IPS DF 6.9 (cell line): ENCODE measurements at places on chromosomes 6 and 20.

- no peak for DNase-seq
These were observed 69.7 kb upstream of the TOX2 start for GRCh38 chr20:43844778-43845614.

- no peak for DNase-seq
These were observed 135.1 kb upstream of the RAB32 start for GRCh38 chr6:146408583-146408982.

DNA sequence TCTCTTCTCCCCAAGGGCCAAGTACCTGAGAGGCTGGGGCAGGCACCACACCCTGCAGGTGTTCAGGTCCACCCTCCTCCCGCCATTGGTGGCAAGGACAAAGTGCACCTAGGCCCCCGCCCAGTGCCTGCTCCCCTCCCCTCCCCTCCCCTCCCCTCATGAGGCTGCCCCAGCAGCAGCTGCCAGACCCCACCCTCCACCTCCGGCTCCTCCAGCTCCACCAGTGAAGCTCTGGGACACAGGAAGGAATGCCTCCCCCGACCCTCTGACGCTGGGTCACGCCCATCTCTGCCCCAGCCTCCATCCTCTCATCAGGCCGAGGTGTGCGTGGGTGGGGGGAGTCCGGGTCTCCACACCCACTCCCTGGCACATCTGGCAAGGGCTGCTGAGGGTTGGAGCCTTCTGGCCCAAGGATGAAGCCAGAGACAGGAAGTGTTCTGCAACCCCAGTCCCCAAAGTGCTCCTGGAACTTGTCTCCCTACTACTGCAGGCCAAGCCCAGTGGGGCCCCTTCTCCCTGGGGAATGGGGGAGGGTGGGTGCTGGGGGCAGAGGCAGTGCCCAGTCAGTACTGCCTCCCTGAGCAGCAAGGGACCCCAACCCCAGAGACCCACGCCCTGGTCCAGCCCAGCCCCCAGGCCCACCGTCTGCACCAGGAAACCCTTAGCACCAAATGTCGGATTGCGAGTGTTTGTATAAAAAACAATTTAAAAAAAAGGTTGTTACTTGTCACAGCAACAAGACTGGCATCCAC is 1.6 kb upstream of the UCKL1 start:
- no peak for DNase-seq

- no peak for DNase-seq
These were observed 30.5 kb upstream of the LYRM2 start for GRCh38 chr6:89669002-89669401.

DNA sequence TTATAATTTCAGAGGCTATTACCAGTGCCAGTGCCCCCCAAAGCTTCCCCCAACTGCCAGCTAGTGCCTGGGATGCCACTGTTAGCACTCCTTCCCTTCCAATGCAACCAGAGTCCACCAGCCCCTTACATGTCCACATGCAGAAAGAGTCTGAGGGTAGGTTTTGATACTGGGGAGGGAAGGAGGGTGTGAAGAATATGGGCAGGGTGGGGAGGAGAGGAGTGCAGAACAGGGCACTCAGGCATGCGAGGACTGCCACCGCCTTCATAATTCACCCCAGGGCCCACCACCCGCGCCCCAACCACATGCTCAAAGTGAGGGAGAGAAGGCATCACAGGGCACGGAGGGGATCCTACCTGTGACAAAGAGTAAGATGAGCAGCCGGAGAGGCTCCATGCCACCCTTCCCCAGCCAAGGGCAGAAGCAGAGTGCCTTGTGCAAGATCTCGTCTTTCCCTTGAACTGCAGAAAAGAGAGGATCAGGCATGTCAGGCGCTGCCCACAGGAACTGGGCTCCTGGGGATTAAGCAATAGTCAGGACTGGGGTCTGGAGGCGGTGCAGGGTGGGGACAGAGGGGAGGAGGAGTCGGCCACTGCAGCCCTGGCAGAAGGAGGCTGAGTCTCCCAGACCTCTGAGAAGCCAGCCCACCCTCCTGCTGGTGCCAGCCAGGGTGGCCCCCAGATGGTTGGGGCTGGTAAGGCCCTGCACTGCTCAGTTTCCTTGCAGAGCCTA is at the start of gene TREM2:
TSS of gene TREM2 (minus strand) at position 430 of the 732 bp plus-strand sequence. CDS start at position 396, 34 bp downstream.
- no peak for DNase-seq

- DNase-seq: no peak
These were observed 64.1 kb upstream of the NNAT start for GRCh38 chr20:37456948-37457347.

GRCh38 chr6:149711711-149712110 is 6.2 kb downstream of the LATS1 start:
- no peak for DNase-seq
